Caco-2 (cell line): ENCODE measurements at places on chromosomes 5 and 9. TPM values are rescaled to one million over a fixed set of nuclear protein-coding genes. Genes with fewer than 3 reads are reported as not detected.
A peak's percentile ranks its signal among the peaks of the same experiment; 100 is the strongest.

PTGS1 gene
- total RNA-seq, result 0.19 and 0.29 TPM in 2 replicates

DNA sequence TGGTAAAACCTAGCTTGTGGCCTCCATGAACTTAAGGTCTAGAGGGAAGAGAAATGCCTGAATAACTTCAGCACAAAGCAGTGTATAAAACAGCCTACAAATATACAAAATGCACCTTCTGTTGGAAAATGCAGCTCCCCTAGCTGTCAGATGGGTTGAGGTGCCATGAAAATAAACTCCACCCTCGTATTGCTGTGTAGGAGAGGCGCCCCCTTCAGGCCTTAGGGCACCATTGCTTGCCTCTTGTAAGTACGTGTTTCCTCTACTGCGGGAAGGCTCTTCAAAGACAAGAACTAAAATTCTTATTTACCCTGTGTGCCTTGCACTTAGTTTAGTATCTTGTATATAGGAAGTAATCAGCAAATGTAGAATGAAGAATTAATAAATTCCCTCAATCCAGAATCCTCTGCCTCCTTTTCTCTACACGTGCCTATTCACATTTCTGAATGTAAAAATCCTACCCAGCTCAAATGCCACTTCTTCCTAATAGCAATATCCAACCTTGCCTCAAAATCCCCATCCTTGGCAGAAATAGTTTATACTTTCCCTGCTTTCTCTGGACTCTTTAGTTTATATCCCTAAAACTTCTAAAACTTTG, 393.7 kb upstream of the PDE4D start:
- DNase-seq, result peak; percentile 63
- no peaks in the 10 kb centered on the region for H3K36me3 ChIP-seq
- H3K4me3 ChIP-seq, result no peak overlapping the region
- no peaks in the 10 kb centered on the region for H3K4me1 ChIP-seq
- no peak overlapping the region for H3K27ac ChIP-seq
- no peaks in the 10 kb centered on the region for H3K27me3 ChIP-seq

GRCh38 chr9:91177661-91178280, 183.9 kb downstream of the AUH start:
- H3K27me3 ChIP-seq, result no peaks in the 10 kb centered on the region
- no peaks in the 10 kb centered on the region for H3K4me1 ChIP-seq
- no peaks in the 10 kb centered on the region for H3K36me3 ChIP-seq
- H3K4me3 ChIP-seq, result no peak overlapping the region
- no peak overlapping the region for H3K27ac ChIP-seq

- H3K27ac ChIP-seq, result no peak overlapping the region
- no peak overlapping the region for H3K4me3 ChIP-seq
- no peaks in the 10 kb centered on the region for H3K36me3 ChIP-seq
- peaks cover 10% of the 10 kb centered on the region; the same call in 1 of the 2 replicates for H3K4me1 ChIP-seq
- no peak for DNase-seq
Observed at GRCh38 chr9:106718936-106719335, 144.0 kb upstream of the ZNF462 start.
